ENCODE measurements at places on chromosomes 3 and 15.

DNA sequence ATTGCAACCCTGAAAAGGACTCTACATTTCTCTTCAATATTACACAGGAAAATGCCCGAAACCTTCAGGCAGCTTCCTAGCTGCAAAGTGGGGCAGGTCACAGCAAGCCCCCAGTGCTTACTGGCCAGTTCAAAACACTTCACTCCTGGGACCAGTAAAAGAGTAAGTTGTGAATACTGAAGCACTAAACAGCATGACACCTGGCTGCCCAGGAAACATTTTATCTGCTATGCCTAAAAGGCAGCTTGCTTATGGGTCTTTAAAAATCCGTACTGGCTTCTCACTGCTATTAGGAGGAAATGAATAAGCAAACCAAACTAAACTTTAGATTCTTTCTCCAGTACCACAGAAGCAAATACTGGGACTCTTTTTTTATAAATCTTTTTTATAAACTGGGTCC, 457.9 kb upstream of the ALCAM start:
- no peak for DNase-seq

DNA sequence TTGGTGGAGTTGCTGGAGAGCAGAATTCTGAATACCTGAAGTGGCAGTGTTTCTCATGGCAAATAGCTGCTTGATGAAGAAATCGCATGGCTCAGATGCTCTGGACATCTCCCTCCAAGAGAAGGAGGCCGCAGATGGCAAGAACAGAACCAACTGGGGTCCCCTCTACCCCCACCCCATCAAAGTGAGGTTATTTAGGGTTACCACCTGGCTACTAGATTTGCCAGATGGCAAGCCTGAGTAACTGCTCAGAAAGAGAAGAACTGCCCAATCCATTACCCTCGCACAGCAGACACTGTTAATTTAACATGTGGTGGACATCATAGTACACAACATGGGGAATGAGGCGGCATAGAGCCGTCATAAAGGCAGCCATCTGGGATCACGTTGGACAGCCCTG, 30.5 kb upstream of the LIPC start:
- DNase-seq = no peak

DNA sequence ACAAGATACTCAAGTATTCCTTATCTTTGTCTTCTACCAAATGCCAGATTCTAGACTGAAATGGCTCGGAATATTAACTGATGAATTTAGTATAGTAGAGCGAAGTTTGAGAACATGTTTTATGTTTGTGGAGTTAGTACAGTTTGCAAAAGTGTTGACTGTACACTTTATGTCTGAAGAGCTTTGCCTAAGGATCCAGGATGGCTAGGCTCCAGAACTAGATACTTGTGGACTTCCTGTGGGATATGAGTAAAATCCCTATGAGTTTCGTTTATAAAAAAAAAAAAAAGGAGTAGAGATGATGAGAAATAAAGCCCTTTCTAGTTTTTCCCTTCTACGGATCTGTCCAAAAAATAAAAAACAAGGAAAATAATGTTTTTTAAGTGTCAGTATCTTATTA, 96.7 kb downstream of the TP63 start:
- DNase-seq = no peak

- DNase-seq = no peak
Observed at GRCh38 chr3:27805282-27805681, 83.2 kb upstream of the EOMES start.

DNA sequence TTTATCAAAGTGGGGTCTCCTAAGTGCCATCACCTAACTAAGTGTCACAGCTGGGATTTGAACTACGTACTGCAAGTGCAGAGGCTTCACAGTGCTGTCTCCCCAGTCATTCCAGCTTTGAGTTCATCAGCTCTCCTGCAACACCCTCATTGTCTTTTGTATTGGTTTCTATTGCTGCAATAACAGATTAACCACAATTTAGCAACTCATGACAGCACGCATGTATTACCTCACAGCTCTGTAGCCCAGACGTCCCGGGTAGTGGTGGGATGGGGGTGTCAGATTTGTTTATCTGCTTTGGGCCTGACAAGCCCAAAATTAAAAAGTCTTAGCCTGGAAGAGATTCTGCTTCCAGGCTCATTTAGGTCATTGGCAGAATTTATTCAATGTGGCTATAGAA, 220.5 kb upstream of the LRRN1 start:
- no peak for DNase-seq

DNA sequence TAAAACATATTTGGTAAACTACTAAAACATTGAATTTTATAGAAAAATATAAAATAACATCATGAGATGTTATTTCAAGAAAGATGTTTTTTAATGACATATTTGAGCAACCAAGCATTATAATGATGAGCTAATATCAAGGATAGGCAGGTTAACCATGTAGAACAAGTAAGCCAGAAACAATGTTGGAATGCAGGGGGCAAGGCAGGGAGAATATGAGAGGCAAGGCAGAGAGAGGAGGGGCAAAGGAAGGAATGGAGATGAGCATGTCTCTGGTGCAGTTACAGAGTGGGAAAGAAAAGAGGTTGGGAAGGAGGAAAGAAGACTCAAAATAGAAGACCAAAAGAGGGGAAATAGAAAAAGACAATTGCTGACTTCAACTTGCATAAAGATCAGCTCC, 390.4 kb downstream of the MCTP2 start:
- no peak for DNase-seq

DNA sequence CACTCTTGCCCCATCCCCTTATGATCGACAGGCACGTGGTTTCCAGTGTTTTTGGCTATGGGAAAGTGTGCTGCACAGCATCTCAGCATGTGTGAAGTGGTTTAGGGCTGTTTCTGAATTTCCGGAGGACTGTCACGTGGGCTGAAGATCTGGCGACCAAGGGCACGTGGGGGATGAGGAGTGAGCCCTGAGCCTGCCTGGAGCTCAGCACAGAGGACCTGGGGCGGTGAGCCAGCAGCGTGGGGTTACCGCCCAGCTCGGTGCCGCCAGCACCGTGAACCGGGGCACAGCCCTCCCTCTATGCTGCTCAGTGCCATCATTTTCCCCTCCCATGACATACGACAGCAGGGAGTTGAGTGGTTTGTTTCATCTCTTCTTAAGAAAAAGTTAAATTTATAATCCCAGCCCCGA, 150.2 kb downstream of the DNAJB8 start:
- no peak for DNase-seq

- DNase-seq = no peak
Observed at GRCh38 chr15:67115586-67115969, 50.2 kb downstream of the SMAD3 start.

GRCh38 chr3:45968706-45969105, 25.4 kb downstream of the CXCR6 start:
- no peak for DNase-seq

- no peak for DNase-seq
Observed at GRCh38 chr3:15368561-15369135, 36.3 kb upstream of the SH3BP5 start.

DNA sequence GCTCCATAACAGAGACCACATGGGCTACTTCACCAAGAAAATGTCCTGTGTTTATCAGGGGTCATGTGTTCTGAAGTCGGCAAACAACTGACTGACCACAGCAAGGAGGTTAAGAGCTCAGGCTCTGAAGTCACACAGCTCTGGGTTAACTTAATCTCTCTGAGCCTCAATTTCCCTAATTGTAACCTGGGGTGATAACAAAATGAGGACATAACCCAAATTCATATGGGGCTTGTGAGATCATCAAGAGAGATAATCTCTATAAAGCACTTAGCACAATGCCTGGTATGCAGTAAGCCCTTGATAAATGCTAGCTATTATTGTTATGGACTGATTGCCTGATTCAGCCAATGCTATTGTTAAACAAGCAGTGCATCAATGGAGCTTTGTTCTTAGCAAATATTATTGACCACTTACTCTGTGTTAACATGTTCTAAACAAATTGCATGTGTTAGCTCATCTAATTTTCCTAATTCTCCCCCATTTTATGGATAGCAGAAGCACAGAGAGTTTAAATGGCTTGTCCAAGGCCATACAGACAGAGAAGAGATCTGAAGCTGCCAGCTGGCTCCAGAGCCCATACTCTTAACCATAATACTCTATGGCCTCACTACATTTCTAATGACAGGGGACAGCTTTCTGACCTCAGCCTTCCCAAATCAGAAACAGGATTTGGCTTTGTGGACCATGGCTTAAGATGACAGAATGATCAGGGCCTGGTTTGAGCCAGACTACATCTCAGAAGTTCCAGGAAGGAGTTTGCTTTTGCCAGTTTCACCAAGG, 78.3 kb downstream of the SHQ1 start:
- no peak for DNase-seq

DNA sequence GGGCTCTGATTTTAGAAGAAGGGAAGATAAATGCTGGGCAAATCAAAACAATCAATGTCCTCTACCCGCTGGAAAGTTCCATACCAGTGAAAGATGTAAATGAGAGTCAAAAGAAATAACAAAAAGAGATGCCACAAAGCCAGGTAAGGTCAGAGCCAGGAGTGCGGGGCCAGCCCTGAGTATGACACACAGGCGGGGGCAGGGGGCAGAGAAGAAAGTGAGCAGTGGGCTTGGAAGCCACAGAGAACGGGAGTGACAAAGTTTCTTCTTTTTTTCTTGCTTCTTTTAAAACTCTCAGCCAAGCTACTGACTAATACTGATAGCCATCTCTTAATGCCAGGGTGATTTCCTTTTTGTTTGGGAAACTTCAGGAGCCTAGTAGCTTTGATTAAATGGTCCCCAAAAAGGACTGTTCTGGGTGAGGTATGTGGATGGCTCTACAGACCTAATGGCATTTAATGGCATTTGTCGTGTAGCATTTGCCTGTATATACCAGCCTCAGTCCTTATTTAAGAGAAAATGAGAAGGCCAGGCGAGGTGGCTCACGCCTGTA, 23.1 kb upstream of the TSEN2 start:
- DNase-seq = no peak

DNA sequence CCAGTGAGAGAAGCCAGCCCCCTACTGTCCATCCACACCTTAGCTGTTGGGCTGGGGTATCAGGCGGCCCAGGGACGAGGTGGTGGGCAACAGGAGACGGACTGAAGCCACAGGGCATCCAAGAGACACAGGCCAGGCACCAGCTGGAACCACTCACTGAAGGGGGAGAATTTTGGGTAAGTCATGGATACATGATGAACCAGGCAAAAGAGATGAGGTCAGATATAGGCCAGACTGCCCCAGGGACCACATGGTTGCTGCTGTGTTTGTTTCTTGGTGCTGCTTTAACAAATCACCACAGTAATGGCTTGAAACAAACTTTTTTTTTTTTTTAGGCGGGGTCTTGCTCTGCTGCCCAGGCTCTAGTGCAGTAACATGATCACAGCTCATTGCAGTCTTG, 66.4 kb downstream of the SEMA5B start:
- no peak for DNase-seq

DNA sequence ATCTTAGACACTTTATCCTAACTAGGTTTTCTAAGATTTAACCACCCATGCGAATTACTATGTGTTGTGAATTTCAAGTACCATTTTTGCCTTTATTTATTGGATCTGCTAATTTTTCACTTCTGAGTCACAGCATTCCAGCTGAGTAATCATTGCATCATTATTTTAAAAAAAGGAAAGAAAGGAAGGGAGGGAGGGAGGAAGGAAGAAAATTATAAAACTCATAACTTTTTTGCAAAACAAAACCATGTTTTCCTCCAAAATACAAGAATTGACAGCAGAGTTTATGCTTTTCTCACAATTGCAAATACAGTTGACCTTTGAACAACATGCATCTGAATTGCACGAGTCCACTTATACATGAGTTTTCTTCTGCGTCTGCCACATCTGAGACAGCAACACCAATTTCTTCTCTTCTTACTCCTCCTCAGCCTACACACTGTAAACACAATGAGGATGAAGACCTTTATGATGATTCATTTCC, 651.4 kb upstream of the NECTIN3 start:
- no peak for DNase-seq

GRCh38 chr15:44084171-44084570, 110.9 kb downstream of the FRMD5 start:
- no peak for DNase-seq

DNA sequence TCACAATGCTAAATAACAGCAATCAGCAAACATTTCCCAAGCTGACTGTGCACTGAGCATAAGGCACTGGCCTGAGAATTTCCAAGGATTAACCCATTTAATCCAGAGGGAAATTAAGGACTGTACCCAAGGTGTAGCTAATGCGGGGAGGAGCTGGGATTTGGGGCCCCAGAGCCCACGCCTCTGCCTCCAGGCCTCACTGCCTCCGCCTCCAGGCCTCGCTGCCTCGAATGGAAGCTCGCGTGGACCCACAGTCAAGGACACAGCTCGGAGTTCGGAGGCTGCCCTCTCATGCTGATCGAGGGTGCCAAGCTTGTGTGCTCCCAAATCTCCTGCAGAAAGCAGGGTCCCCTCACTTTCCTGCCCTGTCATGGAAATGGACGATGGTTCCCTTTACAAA, 76.5 kb upstream of the SNRPA1 start:
- DNase-seq = no peak

- DNase-seq = no peak
Observed at GRCh38 chr3:62329971-62330370, 43.4 kb downstream of the FEZF2 start.

DNA sequence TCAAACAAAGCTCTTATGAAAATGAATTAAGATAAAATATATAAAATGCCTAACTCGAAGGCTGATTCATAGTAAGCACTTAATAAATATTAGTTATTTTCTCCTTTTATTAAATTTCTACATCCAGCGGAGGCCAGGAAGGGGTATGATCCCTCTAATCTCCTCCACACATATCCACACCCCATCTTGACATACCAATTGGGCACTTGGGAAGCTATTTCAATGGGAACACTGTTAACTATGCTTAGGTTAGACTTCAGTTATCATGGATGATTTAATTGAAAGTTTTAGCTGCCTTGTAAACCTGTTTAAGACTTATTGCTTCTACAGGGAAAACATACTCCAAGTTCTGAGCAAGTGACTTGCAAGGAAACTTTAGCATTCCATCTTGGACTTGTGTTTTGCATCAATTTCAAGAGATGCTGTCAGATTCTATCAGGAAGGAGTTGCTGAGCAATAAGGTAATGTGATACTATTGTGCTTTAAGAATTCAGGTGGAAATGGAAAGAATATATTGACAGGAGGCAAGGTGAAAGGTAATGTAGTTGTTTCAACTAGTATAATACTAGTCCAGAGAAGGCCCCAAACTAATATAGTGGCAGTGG, 120.4 kb upstream of the TSPAN3 start:
- DNase-seq = no peak

- DNase-seq = no peak
Observed at GRCh38 chr3:111864821-111865656, 6.0 kb downstream of the PHLDB2 start.

DNA sequence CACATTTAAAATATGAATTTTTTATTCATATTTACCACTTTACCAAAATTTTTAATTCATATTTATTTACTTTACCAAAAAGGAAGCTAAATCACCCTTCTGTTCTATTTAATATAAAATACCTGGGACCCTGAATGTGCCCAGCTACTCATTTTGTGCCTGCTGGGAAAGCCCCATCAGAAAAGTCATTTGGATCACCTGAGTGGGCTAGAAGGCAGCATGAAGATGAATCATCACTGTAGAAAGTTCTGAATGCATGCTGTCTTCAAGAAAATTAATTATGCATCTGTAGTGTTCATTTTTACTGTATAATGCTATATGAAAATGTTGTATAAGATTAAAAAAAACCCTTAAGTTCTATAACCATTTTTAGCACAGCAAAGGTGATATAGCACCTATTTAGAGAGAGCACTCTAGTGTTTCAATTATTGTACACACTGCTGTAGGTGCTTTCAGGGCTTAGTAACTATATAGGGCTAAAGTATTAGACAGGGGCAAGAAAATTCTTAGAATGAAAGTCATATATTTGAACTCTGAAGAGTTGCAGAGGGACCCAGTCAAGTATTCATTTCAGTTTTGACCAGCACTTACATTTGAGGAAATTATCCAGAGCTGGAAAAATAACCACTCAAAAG, 175.1 kb downstream of the NFKBIZ start:
- peak; percentile 1 for DNase-seq

All from stimulated activated CD4-positive, alpha-beta T cell treated with anti-CD3 and anti-CD28 coated beads, Interleukin-1b, Interleukin-23, amount 100 ng/mL, for 24 hours (primary cell).